ENCODE measurements at places on chromosomes 2 and 18. TPM values are rescaled to one million over a fixed set of nuclear protein-coding genes. Genes with fewer than 3 reads are reported as not detected.

Gene MYOM1
- 1.6 TPM for total RNA-seq

Gene SCLY
- 29.1 TPM for total RNA-seq

GRCh38 chr2:240874715-240875227, 6.1 kb downstream of the AGXT start:
- no peak for DNase-seq
- H3K27ac ChIP-seq: no peak overlapping the region
- no peaks in the 10 kb centered on the region for H3K27me3 ChIP-seq
- no peaks in the 10 kb centered on the region for H3K4me1 ChIP-seq

DNA sequence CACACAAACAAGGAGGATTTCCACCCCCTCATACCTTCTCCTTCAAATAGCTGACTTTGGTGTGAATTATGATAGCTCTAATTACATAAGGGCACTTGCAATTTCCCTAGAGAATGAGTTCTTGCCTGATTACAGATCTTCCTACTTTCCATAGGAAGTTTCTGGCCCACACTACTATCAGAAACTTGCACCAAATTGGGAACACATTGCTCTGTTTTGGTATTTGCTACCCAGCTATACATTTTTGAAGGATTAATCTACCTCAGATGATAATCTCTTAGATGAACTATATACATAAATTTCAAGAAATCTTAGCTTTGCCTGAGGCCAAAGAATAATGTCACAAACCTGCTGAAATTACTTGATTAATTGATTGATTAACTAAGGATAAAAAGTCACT, 4.9 kb downstream of the DCC start:
- no peak overlapping the region for H3K27ac ChIP-seq
- H3K4me3 ChIP-seq: no peak overlapping the region
- DNase-seq: no peak
- peaks cover 22% of the 10 kb centered on the region for H3K27me3 ChIP-seq
- H3K4me1 ChIP-seq: no peaks in the 10 kb centered on the region

All from activated CD8-positive, alpha-beta memory T cell treated with anti-CD3 and anti-CD28 coated beads, Interleukin-2, amount 10 ng/mL, durations not matched to agents 7 days and 5 days (primary cell).